Amniotic stem cell (primary cell): ENCODE measurements at places on chromosomes 6 and 20.
A peak's percentile ranks its signal among the peaks of the same experiment; 100 is the strongest.

DNA sequence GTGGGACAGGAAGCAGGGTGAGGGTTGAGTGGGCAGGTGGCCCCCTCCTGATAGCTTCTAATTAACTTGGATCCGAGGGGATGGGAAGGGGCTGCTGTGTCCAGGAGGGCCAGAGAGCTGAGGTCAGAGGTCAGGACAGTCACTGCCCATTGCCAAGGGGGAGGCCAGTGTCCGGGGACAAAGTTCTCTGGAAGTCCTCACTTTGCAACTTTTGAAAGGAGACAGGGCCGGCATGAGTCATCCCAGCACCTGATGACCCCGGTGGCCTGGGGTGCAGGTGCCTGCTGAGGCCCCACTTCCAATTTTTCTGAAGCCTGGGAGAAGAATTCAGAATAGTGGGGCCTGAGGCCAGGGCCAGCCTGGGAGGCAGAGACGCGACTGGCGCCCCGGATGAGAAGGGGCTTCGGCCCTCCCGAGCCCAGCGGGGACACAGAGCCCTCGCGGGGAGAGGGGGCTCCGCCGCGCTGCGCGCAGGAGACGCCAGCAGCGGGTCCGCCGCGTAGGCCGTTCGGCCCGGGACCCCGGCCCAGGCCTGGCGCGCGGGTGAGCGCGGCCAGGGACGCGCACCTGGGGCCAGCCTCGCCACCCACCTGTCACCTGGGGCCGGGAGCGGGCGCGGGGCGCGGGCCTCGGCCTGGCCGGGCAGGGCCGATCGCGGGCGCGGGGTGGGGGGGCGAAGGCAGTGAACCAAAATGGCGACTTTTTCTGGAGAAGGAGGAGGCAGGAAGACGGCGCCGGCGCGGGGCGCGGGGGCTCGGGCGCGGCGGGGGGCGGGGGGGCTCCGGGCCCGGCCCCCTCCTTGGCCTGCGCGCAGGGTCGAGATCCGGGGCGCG, 586 bp downstream of the ZNF512B start:
- DNase-seq: no peak

DNA sequence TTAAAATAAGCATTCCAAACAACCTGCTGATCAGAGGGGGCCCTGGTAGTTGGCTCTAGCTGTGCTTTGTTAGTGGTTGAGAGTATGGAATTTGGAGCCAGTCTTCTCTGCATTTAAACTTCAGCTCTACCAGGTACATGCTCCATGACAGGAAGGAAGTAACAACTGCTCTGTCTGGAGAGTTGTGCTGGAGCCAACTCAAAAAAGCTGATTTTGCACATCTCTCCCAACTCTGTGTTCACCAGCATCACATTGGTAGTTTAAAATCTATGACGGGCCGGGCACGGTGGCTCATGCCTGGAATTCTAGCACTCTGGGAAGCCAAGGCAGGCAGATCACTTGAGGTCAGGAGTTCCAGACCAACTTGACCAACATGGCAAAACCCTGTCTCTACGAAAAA, 68.8 kb upstream of the BMP2 start:
- no peak for DNase-seq

DNA sequence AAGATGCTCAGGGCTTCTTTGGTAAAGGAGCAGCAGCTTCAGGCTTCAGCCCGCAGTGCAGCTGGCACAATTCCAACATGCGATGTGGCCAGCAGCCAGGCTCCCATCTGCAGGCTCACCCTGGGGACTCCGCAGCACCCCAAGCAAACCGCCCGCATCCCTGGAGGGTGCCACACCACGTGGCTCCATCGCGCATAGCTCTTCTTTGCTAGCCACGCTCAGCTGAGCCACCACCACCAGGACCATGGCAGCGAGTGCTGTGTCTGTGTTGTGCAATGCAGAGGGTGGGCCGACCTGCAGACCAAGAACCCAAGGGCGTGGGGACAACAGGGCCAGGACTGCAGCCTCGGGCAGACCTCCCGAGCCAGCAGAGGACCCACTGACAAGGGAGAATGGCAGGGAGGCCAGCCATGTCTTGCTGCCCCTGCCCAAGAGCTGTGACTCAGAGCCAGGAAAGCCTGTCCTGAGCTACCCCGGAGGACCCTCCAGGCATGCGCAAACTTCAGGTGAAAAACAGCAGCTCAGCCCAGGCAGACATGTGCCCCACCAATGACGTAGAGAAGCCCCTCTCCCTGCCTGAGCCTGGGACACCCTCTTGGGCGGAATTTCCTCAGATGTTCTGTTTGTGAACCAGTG, 87.8 kb downstream of the GINS1 start:
- no peak for DNase-seq

DNA sequence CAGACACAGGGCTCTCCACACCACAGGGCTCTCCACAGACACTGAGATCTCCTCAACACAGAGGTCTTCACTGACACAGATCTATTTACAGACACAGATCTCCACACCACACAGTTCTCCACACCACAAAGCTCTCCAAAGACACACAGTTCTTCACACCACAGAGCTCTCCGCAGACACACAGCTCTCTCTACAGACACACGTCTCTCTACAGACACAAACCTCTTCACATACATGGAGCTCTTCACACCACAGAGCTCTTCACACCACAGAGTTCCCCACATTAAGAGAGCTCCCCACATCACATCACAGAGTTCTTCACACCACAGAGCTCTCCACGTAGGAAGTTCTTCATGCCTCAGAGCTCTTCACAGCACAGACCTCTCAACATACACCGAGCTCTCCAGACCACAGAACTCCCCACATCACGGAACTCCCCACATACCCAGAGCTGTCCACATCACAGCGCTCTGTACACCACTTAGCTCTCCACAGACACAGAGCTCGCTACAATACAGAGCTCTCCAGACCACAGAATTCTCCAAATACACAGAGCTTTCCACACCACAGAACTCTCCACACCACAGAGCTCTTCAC, 53.9 kb downstream of the ERMARD start:
- DNase-seq: no peak

- no peak for DNase-seq
Observed at GRCh38 chr6:56522495-56523270, 120.0 kb downstream of the DST start.

DNA sequence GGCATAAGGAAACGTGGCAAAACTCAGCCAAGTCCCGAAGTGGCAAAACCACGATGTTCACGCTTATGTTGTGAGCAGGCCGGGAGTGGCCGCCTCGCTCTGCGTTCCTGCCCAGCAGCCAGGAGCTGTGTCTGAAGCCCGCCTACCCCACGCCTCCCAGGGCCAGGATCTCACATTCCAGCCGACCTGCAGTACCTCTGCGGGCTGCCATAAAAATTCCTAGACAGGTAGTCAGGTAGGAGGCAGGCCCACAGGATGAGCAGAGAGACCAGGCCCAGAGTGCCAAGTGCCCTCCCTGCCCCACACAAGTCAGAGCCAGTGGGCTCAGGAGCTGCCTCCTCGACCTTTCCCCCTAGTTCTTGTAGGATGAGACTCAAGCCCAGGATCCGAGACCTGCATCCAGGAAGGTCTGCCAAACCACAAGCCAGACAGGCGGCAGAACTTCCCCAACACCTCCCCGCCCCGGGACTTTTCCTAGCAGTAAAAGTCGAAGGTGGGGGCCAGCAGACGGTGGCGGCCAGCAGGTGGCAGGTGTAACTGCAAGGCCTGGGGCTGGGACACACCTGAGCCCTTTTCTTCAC, 16.7 kb downstream of the PMEPA1 start:
- no peak for DNase-seq

DNA sequence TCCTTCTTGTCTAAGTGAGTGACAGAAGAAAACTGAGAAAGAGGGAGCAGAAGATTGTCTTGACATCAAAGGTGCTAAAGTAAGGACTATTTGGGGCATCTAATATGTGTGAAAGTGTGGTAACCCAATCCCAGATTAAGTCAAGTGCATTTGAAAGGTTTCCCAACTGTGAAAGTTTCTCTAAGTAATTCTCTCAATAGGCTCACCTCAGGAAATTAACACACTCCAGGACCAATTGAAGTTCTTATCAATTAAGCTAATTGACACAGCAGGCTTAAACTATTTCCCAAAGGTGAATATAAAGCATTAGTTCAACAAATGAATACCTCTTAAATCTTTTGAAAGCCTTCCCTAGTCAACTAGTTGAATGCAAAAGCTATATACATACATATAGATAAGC, 212.8 kb upstream of the FUT9 start:
- no peak for DNase-seq

- DNase-seq: no peak
Observed at GRCh38 chr6:13877051-13877450, 47.7 kb upstream of the RNF182 start.

DNA sequence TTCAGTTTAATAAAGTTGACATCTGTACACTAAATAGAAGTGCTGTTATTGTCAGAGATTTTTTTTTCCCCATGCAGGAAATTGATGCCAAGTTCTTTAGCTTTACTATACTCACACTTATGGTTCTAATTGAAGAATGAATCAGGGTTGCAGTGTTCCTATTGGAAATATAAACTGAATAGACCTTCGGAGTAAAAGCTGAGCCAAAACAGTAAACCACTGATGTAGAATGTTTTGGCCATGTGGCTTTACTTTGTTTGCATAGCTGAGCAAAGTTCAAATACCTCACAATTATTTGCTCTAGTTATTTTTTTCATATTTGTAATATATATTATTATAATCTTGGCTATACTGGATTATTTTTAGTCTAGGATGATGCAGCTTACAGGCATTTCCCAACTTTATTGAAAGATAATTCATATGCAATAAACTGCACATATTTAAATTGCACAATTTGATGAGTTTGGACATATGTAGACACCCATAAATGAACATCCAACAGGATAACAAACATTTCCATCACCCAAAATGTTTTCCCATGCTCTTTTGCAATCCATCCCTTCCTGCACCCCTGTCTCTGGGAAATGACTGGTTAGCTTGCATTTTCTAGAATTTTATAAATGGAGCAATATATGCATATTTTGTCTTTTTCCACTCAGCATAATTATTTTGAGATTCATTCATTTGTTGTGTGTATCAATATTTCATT, 105.8 kb upstream of the NOX3 start:
- DNase-seq: no peak

GRCh38 chr20:36932476-36933426, 18.8 kb downstream of the SAMHD1 start:
- no peak for DNase-seq

DNA sequence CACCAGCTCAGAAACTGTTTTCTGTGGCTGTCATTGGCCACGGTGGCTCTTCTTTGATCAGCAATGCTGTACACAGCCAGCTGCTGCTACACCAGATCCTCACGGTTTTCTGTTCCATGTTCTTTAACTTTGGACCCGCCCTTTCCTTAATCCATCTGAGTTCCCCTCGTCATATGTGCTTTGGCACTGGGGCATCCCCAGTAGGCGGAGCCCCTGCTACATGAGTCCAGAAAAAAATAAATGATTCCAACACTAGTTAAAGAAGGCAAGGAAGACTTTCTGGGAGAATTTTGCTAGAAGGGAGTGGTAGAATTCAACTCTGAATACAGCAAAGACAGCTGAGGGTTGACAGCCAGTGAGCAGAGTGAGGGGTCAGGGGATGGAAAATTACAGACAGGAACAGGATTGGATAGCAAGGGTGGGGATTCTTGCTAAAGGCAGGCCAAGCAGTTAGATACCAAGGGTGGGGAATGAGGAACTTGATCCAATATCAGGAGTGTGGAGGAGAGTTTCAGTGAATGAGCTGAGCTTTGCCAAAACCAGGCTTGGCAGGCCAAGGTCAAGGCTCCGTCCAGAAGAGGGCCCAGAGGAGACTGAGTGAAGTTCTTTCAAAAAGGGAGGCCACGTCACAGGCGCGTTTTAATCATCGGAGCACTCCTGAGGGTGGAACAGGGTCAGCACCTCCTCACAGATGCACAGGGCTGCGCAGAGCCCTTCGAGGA, 391.8 kb downstream of the CDH4 start:
- no peak for DNase-seq

- DNase-seq: no peak
Observed at GRCh38 chr20:33766686-33767085, 34.9 kb downstream of the ZNF341 start.

- peak; percentile 57 for DNase-seq
Observed at GRCh38 chr6:154613137-154613676, 102.7 kb upstream of the CNKSR3 start.

- no peak for DNase-seq
Observed at GRCh38 chr6:99821164-99821563, 172.9 kb downstream of the MCHR2 start.

DNA sequence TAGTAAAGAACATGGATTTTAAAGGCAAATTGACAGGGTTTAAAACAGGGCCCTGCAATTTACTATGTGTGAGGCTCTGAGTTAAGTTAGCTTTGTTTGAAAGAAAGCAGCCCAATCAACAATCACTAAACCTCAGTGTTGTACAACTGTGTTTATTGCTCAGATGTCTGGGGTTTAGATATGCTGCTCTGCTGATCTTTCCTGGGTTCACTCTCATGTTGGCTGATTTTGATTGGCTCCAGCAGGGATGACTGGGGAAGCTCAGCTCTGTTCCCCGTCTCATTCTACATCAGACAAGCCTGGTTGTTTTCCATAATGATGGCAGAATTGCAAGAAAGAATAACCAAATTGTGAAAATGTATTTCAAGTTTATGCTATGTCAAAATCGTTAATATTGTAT, 10.9 kb downstream of the C6orf58 start:
- no peak for DNase-seq

DNA sequence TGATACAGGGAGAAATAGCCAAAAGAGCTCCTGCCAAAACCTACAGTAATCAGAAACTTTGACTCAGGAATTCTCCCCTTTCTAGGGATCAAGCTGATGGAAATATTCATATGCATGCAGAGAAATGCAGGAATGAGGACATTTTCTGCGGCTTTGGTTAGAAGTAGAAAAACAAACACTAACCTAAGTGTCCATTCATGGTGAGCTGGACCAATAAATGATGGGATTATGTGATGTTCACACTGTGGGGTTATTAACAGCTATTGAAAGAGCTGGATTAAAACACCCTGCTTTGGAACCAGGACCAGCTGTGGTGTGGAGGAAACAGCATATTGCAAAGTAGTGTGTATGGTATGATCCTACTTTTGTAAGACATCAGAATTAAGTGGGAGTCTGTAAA, 143.1 kb downstream of the SYCP2 start:
- DNase-seq: no peak

- DNase-seq: no peak
Observed at GRCh38 chr6:57307850-57308249, 9.6 kb upstream of the PRIM2 start.

DNA sequence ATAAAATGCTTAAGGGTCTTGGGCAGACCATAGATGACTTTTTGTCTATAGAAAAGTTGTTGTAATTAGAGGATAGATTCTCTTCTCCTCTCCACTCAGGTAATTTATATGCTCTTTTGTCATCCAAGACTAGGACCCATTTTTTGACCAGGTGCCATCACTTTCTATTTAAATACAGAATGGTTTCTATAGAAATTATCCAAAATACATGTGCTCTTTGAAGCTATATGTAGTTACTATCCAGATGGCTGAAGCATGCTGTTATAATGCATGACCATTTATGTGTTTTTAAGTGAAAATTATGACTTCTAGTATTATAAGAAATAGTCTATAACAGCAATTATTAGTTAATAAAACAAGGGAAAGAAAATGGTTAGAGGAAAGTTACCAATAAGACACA, 3.0 kb upstream of the MLIP start:
- no peak for DNase-seq

GRCh38 chr20:51027035-51027795, 4.3 kb upstream of the KCNG1 start:
- no peak for DNase-seq

GRCh38 chr6:167517254-167517916, 192.5 kb downstream of the TTLL2 start:
- no peak for DNase-seq
